ENCODE measurements at places on chromosomes 2 and 18.

GRCh38 chr2:129006135-129006886, 687.6 kb upstream of the HS6ST1 start:
- DNase-seq: no peak

- DNase-seq: no peak
These were observed 143.4 kb upstream of the GPC1 start for GRCh38 chr2:240292035-240292574.

- DNase-seq: no peak
These were observed 50.4 kb upstream of the BZW1 start for GRCh38 chr2:200761266-200761665.

GRCh38 chr2:156430236-156430979, 5.8 kb upstream of the GPD2 start:
- DNase-seq: no peak

DNA sequence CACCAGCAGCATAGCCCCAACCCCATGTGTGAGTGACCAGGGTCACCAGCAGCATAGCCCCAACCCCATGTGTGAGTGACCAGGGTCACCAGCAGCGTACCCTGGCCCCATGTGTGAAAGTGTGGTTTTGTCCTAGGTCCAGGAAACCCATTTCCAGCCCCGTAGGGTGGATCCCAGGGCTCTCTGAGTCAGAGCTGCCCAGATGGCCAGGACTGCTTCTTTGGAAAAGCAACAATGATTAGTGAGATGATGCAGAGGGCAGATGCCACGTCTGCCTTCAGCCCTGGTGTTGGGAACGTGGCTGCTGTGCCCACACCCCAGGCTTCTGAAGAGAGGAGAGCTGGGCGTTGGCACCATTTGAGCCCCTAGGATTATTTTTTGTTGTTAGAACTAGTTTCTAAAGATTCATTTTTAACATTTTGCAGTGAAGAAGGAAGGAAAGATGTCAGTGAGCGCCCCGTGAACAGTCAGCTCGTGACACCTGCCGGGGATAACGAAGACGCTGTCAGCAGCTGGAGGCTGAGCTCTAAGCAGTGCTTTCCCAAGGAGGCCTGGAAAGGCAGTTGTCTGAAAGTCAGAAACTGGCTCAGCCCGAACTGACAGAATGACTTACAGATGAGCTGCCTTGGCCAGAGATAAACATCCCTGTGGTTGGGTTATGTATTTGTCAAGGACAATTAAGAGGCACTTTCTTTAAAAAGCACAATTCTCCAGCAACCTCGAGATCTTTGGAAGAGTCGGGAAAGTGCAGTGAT, 32.1 kb upstream of the KCNG2 start:
- no peak for DNase-seq

DNA sequence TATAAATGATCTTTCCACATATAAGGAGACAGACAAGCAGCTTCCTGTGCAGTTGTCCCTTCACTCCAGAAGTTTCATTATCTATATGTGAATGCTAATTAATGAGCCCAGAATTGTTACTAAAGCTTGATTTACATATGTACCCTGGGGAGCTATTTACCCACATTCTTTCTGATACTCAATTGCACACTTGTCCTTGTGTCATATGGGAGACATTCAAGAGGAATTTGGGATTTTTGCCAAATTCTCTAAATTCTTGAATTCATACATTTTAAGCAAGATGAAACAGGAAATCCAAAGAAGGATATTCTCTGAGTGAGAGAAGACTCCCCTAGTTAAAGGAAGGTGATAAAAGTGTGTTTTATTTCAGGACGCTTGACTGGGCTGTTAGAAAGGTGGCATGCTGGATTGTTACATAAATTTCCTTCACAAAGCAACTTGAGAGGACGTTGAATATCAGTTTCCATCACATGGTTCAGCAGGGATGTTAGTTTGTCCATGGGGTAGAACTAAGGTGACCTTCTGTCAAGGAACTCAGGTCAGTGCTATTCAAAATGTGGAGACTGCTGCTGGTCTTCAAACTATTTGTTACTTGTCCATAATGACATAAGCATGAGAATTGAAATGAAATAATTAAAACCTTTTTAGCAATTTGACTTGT, 368.2 kb downstream of the IRS1 start:
- DNase-seq: no peak

- no peak for DNase-seq
These were observed 51.8 kb downstream of the STK25 start for GRCh38 chr2:241456546-241456945.

- peak; percentile 24 for DNase-seq
These were observed 216.5 kb downstream of the DYSF start for GRCh38 chr2:71669628-71670429.

DNA sequence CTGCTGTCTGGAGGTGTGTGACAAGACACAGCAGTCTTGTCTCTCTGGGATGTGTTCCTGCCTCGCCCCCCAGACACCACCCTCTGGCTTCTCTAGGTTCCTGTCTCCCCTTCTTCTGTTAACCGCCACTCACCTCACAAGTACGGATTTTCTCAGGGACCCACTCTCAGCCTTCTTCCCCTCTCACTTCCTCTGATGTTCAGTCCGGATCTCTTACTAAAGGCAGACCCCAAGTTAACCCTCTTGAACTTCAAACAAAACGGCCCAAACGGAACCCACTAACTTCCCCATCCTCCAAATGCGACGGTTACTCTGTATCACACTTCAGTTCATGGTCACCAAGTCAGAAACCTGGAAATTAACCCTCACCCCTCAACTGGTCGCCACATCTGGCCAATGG, 32.0 kb downstream of the B4GALT6 start:
- no peak for DNase-seq
